ENCODE measurements at places on chromosomes 12 and 14. TPM values are rescaled to one million over a fixed set of nuclear protein-coding genes. Genes with fewer than 3 reads are reported as not detected.

The AVPR1A gene
- 0.84 TPM for polyA plus RNA-seq

DNA sequence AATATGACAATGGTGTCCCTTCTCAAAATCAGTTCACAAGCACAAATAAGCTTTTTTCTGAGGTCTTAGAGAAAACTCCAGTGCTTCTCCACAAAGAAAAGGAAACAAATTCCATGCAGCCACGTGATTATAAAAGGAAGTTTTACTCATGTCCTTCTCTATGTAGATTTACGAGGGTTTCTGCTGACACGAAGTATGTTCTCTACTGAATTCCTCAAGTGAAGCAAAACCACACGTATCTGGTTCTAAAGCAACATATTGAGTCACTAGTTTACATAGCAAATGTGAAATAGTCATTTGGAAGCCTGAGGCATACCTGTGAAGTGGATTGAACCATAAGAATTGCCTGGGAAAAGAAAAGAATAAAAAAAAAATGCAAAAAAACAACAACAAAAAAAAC is 31.9 kb downstream of the BMP4 start:
- DNase-seq: peak; percentile 68

- DNase-seq: no peak
Observed at GRCh38 chr14:90559811-90560492, 163.1 kb downstream of the CALM1 start.

DNA sequence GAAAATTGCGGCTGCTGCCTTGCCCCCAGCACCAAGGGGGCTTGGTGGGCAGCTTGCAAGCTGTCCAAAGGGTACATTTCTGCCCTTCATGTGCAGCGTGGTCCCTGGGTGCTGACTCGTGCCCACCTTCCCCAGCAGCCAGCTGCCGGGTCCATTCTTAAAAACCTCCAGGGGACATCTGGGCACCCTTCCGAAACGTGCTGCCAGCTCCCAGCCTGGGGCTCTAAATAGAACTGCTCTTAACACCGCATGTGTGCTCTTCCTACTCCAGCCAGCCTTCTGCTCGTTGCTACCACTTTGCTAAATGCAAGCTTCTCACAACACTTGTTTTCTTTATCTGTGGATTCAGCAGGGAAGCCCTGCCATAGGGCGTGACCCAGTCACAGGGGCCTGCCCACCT is 66.0 kb downstream of the RIMBP2 start:
- DNase-seq: no peak

DNA sequence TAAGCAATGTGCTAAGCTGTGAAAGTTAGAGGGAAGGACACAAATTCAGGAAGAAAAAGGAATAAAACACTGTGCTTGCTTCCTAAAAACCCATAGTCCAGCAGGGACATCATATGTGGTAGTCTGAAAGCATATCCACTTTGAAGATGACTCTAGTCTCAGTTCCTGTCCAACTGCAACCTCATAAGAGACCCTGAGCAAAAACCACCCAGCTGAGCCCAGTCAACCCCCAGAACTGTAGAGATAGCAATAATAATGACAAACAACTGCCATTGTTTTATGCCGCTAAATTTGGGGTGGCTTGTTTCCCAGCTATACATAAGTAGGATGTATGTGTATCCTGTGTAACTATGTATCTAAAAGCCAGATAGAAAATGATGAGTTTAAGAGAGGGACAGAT is 3.9 kb upstream of the SERPINA4 start:
- no peak for DNase-seq

The LRRK2 gene
- 2.8 TPM for polyA plus RNA-seq

The SLC24A4 gene
- 0.54 TPM for polyA plus RNA-seq

GRCh38 chr12:57617942-57618341 is 6.7 kb downstream of the ARHGEF25 start:
- no peak for DNase-seq

DNA sequence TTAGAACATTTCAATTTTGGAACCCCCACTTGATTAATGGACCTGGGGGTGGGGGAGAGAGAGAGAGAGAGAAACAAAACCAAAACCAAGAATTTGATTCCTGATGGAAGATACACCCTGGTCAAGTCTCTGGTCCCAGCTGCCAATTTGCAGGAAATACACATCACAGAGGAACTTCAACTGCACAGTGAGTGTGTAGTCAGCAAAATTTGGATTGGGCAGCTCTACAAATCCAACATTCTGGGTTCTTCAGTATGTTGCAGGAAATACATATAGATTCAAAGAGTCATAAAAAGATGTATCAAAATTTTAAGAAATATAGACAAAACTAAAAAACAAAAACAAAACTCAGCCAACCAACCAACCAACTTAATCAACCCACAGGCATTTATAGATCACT is 17.4 kb downstream of the DNAH10 start:
- no peak for DNase-seq

GRCh38 chr14:52835122-52835903 is 43.9 kb upstream of the GNPNAT1 start:
- no peak for DNase-seq

The CFAP54 gene
- polyA plus RNA-seq: 0.46 TPM

The HOXC13 gene
- not detected for polyA plus RNA-seq

The ST8SIA1 gene
- 4.4 TPM for polyA plus RNA-seq

The ETV6 gene
- polyA plus RNA-seq: 14.9 TPM

GRCh38 chr14:54175298-54175942 is 218.8 kb upstream of the BMP4 start:
- DNase-seq: peak; percentile 66

The ETFBKMT gene
- 4.1 TPM for polyA plus RNA-seq

The TMEM233 gene
- 0.51 TPM for polyA plus RNA-seq

- DNase-seq: no peak
Observed at GRCh38 chr12:47303995-47304560, 224.3 kb upstream of the AMIGO2 start.

- no peak for DNase-seq
Observed at GRCh38 chr12:2335513-2335912, 282.7 kb downstream of the CACNA1C start.

- DNase-seq: no peak
Observed at GRCh38 chr14:55255979-55256378, 15.2 kb upstream of the FBXO34 start.

GRCh38 chr12:18951218-18951617 is 178.3 kb upstream of the PLEKHA5 start:
- DNase-seq: no peak

DNA sequence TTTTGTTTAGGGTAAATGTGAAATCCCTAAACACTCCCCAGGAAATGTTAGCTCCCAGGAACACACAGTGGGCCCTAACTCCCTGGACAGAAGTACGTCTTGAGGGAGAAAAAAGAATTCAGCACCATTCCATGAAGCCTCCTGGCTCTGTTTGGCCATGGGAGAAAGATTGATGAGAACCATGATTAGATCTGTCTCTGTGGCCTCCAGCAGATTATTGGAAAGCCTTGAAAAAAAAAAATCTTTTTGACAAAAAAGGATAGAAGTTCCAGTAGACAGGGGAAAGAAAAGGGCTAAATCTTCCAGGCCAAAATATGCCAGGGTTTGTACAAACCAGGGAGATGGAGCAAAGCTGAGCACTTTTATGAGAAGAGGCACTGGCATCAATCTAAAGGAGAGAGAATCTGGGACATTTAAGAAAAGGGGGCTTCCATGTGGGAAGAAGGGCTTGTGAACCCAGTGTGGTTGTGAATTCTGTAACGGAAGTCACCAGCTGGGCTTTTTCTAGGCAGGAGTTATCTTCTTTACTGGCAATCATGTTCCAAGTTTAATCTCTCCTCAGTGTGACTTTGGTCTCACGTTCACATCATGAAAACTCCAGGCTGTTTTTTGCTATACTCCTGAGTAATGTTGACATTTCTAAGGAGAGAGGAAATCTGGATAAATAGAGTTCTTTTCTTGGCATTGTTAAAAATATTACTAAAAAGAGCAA is 426.7 kb downstream of the RAD51B start:
- DNase-seq: peak; percentile 64

GRCh38 chr14:103456167-103456835 is 66.3 kb downstream of the CKB start:
- DNase-seq: peak; percentile 31

- no peak for DNase-seq
Observed at GRCh38 chr12:55703901-55704761, 3.6 kb downstream of the ITGA7 start.
